NCI-H2171 treated with DMSO at 0.1 percent for 48 hours (cell line): ENCODE measurements at places on chromosomes 13 and 19.
A peak's percentile ranks its signal among the peaks of the same experiment; 100 is the strongest.

DNA sequence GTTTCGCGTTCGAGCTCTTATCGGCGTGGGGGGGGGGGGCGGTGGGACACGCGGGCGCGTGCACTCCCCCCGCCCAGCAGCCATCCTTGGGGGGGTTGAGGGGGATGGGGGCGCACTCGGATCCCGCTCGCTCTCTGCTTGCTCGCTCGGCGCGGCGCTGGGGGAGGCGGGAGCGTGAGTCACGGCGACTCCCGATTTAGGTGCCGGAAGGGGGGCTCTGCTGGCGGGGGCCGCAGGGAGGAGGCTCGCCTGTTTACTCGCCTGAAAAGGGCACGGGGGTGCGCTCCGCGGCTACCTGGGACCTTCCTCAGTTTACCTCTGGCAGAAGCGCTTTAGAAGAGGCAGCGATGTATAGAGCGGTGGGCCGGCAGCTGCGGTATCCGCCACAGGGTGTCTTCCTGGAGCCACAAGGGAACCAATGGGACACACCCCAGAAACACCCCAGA lies 1.1 kb upstream of the PDE4A start:
- no peak for DNase-seq

DNA sequence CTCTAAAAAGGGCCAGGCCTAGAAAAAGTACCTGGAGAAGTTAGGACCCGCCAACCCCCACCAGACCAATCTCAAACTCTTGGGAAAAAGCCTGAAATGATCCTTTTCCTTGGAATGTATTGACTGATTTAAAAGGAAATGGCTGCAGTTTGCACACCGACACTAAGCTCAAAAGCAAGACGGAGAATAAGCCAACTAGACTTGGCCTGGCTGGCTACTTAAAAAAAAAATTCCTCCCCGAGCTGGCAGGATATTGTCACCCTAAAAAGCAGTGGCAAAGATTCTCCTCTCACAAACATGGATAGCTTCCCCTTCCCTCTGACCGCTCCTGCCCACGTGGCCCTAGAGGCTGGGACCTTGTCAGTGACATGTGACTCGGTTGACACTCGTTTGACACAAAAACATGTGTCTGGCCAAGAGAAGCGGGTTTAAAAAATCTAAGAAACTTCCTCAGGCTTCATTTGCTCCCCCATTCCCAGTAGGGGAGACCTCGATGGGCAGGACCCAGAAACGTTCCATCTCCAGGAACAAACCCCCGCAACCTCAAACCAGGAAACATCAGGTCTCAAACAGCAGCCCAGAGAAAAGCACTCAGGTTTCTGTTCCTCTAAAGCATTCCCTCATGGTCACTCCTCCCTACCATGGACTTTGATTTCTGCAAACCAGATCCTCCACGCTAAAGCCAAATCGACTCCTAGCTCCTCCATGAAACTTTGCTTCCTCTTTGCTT lies 1.3 kb downstream of the RFX1 start:
- no peak for DNase-seq

- DNase-seq, result no peak
Observed at GRCh38 chr13:59522652-59523051, 641.1 kb downstream of the DIAPH3 start.

DNA sequence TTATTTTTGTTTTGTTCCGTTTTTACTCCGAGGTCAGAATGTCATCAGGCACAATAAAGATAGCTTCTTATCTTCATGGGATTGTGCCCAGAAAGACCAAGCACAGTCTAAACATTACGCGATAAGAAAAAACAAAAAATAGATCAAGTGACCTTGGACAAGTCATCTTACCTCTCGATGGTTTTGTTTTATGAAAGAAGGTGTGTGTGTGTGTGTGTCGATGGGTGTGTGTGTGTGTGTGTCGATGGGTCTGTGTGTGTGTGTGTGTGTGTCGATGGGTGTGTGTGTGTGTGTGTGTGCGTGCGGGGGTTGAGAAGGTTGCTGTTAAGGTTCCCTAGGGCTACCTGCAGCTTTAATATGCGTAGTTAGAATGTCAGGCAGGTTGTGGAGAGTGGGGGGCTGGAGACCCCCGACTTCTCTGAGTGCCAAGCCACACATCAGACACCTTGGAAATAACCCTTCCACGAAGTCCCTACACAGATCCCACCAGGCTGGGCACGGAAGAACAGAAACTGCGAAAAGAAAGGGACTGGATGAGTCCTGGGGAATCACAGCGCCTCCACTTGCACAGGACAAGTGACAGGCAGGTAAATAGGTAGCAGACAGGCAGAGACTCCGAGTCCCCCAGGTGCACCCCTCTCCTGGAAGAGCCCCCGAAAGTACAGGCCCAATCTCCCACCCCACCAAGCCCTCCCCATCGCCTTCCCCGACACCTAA lies 458 bp upstream of the ATP8A2 start:
- peak; percentile 26 for DNase-seq

DNA sequence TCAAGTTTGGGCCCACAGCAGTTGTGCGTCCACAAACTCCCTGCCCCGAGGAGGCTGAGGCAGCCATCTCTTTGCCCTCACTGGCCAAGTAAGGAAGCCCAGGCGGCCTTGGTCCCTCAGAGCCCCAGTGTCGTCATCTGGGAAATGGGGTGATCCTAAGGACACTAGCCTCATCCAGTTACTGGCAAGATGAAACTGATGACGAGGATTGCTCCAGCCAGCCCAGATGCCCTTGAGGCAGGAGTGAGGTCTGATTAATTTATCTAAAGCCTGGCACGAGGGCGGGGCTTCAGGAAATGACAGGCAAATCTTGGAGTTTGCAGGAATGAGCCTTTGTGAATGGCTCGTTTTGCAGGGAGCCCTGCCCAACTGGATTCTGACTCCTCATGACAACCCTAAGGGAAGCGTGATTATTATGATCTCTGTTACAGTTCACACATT lies 5.6 kb downstream of the LIPE start:
- no peak for DNase-seq

DNA sequence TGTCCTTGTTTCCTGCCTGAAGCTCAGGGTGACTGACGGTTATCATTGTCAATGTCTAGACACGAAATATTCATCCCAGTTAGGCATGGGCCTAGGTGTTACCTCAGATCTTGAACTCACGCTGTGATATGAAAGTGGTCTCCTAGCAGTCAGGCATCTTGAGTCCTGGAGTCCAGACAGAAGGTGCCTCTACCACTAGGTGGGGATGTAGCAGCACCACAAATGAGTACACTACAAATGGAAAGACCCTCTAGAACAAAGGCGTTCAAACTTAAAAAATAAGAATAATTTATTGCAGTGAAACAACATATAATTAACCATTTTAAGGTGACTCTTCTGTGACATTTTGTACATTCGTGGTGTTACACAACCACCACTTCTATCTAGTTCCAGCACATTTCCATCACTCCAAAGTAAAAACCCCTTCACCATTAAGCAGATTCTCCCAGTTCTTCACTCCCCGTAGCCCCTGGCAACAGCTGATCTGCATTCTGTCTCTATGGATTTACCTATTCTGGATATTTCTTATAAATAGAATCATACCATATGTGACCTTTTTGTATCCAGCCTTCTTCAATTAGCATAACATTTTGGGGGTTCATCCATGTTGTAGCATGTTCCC lies 11.9 kb upstream of the FRY start:
- peak; percentile 42 for DNase-seq
